ENCODE measurements at places on chromosomes 1 and 21.

DNA sequence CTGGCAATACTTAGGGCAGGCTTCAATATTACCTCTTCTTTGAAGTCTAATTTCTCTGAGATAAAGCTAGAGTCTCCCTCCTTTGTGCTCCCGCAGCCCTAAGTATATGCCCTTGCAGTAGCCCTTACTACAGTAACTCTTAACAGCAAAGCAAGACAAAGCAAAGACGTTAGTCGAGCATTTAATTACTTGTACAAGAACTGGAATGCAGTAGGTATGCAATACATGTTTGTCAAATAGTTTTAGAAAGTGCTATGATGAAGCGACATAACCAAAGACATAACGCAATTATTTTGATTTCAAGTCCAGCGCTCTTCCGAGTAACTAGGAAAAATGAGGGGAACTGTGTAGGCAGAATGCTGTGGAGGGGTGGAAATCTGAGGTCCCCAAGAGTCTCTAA, 1.6 kb downstream of the P3H1 start:
- no peak for DNase-seq

DNA sequence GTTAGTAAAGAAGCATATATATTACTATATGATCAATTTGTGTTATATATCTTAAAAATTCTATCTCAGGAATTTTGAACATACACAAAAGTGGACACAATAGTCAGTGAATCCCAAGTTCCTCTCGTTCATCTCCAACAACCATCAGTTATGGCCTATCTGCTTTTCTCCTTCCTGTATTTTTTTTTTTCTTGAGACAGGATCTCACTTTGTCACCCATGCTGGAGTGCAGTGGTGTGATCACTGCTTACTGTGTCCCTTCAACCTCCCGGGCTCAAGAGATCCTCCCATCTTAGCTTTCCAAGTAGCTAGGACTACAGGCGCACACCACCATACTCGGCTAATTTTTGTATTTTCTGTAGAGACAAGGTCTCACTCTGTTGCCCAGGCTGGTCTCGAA, 9.4 kb downstream of the SPEN start:
- DNase-seq, result no peak

- no peak for DNase-seq
Observed at GRCh38 chr1:207910591-207911354, at the start of gene CD34. CD34 (minus strand) TSS chr1:207911125; CDS start chr1:207911080, 45 bp downstream.

- no peak for DNase-seq
Observed at GRCh38 chr21:18716578-18717138, 313.1 kb upstream of the TMPRSS15 start.

DNA sequence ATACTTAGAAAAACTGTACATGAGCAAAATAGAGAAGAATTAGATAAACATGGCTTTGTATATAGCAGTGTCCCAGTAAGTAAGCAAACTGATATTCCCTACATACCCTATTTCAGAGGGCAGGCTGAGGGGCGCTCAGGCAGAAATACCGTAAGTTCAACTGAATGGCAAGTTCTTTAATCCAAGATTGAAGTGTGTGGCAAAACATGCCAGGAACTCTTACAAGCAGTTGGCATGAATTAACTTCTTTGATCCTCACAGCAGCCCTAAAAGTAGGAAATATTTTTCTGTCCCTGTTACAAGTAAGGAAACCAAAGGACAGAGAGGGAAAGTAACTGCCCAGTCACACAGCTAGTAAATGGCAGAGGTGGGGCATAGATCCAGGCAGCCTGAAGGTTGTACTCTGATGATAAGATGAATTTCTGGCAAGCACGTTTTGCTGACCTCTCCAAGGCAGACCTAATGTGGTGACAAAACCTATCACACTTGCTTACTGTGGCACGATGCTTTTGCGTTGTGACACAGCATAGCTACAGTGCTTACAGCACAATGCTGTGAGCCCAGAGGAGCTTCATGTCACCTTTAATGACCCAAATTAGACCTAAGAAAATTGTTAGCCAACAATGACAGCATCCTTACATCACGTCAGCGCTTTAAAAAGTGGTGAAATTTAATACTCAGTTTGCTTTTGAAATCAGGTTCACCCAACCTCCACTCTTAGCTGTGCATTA, 35.0 kb upstream of the THEM4 start:
- peak; percentile 23 for DNase-seq

DNA sequence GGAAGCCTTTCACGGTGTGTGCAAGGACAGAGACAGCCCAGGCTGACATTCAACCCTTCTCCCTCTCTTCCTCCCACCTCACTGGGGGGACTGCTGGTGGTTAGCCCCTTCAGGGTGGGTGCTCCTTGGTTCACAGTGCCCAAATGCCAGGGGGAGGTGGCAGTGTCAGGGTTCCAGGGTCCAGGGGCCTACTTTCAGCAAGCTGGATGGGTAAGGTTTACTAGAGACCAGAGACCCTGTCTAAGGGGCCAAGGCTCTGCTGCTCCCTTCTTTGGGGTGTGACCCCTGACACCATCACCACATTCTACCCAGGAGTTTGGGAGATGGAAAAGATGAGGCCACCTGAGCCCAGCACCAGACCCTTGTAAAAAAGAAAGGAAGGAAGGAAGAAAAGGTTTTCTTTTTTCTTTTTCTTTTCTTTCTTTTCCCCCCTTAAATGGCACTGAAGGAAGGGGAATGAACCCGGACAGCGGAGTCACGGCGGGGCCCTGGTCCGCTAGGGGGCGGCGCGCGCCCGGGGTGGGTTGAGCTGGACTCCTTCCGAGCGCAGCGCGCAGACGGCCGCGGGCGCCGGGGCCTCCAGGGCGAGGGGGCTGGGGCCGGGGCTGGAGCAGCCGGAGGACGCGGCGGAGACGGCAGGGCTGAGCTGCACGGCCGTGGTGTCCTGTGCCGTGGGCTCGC, 18.8 kb downstream of the KNCN start:
- DNase-seq, result peak; percentile 54

DNA sequence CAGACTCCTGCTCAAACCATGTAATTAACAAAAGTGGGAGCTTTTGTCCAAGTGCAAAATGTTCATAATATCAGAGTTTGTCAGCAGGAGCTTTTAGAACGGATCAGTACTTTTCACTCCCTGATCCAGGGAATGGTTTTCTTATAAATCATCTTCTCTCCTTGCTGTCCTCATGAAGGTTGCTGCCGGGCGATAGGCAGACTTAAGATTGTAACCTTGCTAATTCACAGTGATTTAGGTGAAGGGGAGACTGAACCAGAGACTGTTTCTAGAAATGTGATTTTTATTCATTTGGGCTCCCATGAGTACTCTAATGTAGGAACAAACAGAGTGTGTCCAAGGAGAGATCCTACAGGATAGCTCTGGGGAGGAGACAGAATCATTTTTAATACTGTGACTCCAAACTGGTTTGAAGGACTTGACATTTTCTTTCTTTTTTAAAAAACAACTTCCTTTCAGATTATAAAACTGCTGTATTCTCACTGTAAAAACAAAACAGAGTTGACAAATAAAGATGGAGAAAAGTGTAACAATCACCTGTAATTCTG, 23.7 kb downstream of the ELAVL4 start:
- DNase-seq, result no peak

Data from common myeloid progenitor, CD34-positive (primary cell).